Left renal pelvis (tissue), 4 donors: ENCODE measurements at places on chromosomes 2 and 18. TPM values are rescaled to one million over a fixed set of nuclear protein-coding genes. Genes with fewer than 3 reads are reported as not detected.

- DNase-seq = no peak
Measured at GRCh38 chr18:79617511-79618500, 61.8 kb upstream of the CTDP1 start.

DNA sequence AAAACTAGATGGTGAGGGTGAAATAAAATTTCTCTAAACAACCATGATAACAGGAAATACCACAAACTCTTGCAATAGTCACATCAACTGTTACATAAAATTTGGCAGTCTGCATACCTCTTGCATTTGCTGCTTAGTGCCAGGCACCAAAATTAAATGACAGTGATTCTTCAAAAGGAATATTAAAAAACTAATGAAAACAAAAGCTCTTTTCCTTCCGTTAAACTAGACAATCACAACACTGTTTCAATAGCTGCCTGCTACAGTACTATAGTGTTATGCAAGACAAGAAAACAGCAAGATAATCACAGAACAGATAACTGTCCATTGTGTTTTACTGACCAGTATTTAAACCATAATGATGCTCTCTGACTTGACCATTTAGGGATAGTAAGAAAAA, 239.0 kb upstream of the SMAD7 start:
- no peak for DNase-seq

The MARCHF4 gene
- polyA plus RNA-seq = 0.08 TPM

The CAPN13 gene
- 2.1 TPM for polyA plus RNA-seq

- DNase-seq = no peak
Measured at GRCh38 chr18:79587226-79587741, 92.3 kb upstream of the CTDP1 start.

DNA sequence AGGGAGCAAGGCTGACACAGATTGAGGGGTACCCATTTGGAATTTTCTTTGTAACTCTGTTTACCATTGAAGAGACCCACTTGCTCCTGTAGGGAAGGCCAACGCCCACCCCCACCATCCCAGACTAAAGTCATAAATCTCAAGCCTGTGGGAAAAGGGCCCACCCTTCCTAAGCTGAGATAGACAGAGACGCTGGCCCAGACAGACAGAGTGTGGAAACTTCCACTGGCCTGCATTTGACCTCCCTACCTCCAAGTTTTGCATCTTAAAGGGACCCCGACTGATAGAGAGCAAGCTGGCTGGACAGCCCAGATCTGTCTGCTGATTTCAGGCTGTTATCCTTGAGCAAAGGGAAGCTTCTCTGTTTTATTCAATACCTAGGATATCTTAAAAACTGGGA, 48.2 kb upstream of the SLC14A2 start:
- DNase-seq = no peak

GRCh38 chr2:67516362-67516761, 119.2 kb downstream of the ETAA1 start:
- no peak for DNase-seq

DNA sequence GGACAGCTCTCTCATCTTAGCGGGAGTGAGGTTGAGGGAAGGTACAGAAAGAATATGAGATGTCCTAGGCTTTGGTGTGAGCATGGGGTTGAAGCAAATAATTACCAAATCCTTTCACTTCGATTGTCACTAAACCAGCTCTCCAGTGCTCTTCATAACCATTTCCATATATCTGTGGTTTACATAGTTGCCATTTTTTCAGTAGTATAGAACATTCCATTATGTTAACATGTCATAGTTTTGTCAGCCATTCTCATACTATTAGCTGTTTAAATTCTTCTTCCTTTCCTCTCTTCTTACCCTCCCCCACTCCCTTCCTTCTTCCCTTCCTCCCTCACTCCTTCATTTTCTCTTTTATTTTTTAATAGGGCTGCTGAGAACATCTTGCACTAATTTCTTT, 205.9 kb downstream of the BABAM2 start:
- no peak for DNase-seq

DNA sequence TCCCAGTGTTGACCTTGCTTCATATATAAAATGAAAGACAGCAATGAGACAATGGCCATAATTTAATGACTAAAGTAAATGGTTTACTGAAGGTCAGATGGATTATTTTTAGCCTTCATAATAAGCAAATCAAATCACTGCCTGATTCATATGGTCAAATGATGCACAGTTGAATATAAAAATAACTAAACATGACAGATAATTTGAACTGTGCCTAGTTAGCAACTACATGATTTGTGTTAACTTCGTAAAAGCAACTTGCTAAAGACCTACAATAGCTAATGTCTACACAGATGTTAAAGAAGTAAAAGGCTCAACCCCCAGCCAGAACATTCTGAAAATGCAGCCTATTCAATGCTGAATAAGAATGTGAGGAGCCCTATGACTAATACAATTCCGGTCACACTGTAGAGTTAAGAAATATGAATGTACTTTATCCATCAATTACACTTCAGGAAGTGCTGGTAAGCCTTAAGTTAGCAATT, 590.8 kb upstream of the CDH2 start:
- DNase-seq = no peak

DNA sequence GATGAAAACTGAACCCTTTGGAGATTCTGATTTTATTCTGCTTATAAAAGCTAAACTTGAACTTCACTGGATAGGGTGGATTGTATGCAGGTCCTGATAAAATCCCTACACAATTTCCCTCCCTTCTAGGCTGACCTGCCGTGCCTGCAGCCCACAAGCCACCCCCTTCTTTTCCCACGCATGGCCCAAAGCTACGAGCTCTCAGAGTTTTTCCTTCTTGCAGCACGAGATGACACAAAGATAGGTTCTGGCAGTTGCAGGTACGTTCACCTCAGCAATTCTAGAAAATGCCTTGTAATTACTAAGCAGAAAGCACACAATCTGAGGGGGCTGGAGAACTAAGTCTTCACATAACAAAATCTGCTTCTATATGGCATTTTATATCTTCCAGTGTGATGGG, 110.6 kb upstream of the ATP8B1 start:
- no peak for DNase-seq

DNA sequence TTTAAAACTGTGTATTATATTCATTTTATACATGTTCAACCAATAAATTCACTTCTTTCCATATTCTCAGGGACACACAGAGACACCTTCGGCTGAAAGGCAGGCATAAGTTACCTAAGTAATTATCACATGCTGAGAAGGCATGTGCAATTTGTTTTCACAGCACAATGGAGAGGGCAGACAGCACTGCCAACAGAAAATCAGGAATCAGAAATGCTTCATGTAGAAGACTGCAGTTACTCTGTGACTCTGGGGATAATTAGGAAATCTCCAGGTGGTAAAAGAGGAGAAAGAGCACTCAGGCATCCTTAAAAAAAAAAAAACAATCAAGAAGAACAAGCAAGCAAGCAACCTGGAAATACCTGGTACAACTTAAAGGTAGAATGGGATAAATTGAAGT, 49.3 kb downstream of the DSEL start:
- DNase-seq = no peak

GRCh38 chr2:215249501-215249900, 62.4 kb upstream of the ATIC start:
- DNase-seq = no peak

The CRYBA2 gene
- polyA plus RNA-seq = not detected

GRCh38 chr18:21362831-21363230, 120.8 kb downstream of the GREB1L start:
- no peak for DNase-seq

DNA sequence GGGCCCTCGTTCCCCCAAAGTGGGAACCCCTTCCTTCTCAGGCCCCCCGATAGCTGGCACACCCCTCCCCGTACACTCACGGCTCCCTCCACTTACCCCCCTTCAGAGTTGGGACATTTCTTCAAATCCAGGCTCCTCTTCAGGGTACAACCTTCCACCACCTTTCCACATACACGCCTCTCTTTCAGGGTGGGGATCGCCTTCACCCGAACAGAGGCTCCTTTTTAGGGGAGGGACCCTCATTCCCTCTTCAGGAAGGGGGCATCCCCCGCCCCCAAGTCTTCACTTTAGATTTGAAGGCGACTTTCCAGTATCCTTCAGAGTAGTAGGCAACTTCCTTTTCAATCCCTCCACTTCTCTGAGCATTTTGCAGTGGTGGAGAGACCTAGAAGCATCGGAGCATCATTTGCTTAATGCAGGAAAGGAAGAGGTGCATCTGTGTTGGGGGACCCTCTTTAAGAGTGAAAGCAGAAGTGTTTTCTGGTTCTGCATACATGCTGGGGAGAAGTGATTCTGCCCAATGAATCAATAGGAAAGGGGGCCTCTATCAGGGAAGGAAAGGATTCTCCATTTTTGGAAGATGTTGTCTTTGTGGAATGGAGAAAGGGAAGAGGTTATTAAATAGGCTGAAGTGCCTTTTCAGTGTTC, 845 bp downstream of the EML4 start:
- no peak for DNase-seq
